ENCODE measurements at places on chromosomes 7 and 10.

DNA sequence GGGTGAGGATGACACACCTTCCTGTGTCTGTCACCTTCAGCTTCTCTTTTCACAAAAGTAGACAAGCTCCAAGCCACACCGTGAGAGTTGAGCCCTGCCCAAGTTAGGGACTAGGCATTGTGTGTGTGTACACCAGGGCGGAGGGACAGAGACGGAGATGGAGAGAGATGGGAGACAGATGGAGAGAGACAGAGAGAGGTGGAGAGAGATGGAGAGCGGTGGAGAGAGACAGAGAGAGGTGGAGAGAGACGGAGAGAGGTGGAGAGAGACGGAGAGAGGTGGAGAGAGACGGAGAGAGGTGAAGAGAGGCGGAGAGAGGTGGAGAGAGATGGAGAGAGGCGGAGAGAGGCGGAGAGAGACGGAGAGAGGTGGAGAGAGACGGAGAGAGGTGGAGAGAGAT lies 207.0 kb downstream of the DNAJB6 start:
- DNase-seq: no peak

DNA sequence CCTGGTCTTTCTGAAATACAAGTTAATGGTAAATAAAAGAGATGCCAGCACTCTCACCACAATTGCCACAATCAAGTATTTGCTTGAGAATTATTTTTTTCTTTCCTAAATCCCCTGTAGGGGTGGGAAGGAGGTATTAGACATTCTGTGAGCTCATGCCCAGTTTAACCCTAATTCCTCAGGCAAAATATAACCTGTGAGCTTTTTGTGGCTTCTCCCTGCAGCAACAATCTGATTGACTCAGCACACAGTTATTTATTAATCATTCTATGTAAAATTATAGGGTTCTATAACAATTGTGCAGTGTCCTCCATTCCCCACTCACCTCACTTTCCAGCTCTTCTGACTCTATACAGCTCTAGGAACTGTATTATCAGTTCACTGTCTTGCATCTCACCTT lies 66.3 kb downstream of the GLI3 start:
- DNase-seq: no peak

GRCh38 chr7:147413557-147413870 lies 1177.1 kb upstream of the C7orf33 start:
- DNase-seq: no peak

GRCh38 chr7:34622771-34623250 lies 35.2 kb upstream of the NPSR1 start:
- no peak for DNase-seq

DNA sequence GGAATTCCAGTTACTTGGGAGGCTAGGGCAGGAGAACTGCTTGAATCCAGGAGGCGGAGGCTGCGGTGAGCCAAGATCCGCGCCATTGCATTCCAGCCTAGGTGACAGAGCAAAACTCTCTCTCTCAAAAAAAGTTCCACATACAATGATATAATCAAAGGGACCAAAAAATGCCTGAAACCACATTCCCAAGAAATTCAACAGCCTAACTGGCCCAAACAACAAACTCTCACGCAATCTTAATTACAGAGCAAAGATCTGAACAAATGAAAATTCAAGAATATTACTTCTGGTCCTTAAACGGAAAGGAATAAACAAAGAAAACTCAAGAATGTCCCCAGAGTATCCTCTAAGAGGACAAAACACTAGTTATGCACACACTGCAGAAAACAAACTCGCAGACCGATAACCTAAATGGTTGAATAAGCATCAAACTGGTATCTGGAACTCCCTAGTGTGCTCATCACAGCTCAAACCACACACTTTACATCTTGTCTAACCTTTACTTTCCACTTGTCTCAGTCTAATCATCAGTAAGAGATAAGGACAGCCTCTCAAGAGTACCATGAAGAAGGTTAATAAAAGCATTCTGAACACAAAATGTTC lies 3.7 kb downstream of the OGA start:
- DNase-seq: no peak

DNA sequence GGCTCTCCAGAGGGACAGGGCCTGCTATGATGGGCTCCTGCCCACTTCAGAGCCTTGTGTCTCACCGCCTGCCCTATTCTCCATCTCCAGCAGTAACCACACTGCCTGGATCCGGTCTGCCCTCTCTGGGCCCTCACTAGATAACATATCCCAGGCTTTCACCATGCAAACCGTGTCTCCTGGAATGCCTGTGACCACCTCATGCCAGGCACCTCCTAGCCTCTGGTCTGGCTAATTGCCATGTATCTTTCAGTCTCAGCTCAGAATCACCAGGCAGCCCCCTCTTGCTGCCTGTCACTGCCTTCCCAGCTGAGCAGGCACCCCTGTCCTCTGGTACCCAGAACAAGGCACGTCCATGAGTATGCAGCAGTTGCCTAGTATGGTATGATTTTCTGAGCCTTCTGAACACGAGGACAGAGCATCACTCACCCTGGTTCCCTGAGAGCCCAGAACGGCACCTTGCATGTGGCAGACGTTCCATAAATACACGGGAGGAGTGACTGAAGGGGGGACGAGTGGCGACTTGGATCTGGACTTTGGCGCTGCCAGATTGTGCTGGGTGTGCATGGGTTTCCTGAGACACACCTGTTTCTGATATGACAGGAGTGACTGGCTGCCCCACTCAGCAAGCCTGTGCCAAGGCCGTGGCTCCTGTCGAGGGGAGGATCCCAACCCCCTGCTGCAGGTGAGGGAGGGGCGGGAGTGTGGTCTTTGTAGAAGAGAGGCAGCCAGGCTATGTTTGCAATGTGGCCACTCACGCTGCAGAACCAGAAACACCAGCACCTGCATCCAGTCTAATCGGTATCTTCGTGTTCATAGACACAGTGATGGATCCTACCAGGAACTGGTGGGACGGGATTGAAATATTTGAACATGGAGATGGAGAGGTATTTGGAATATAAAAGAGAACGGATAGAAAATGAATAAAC lies 95.2 kb downstream of the VOPP1 start:
- DNase-seq: no peak

DNA sequence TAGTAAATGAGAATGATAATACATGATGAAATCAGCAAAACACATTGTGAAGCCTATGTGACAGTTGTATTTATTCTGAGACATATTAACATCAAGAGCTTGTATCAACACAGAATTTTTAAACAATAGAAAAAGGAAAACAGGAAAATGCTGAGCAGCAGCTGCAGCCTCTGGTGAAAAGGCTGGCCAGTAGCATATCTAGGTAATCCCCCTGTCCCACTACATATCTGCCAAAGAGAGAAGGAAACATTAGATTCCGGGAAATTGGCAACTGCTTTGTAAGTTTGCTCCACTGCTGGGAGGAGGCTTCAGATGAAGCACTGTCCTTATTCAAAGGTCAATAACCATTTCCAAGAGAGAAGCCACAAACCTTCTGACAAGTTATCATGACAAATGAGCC lies 89.4 kb downstream of the RALA start:
- no peak for DNase-seq

GRCh38 chr7:25260862-25261494 lies 32.7 kb upstream of the NPVF start:
- DNase-seq: no peak

GRCh38 chr7:142866361-142867096 lies 11.7 kb downstream of the EPHB6 start:
- DNase-seq: no peak

DNA sequence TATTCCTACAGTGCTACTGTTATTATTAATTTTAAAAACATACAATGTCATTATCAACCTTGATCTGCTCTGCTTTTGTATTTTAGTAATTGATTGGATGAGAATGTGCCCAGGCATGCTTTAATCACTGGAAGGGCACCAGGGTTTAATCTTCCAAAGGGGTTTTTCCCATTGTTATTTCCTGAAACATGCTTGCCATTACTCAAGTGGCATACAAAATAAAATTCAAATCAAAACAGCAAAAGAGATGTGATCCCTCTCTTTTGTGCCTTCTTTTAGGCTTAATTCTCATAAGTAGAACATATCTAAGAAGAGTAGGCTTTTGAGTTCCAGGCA lies 963.3 kb downstream of the LRMDA start:
- no peak for DNase-seq

DNA sequence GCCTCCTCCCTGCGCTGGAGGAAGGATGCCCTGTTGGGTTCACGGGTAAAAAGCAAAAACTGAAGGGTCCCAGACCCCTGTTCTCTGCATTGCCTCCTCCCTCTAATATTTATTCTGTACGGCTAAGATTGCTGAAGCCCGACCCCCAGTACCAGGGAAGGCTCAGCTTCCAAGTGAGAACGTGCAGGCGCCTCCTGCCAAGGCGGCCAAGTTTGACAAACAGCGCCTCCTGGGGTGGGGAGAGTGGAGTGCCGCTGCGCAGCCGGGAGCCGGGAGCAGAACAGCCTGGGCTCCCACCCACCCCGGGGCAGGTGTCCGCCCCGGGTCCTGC lies 4.7 kb upstream of the EBF3 start:
- DNase-seq: no peak

DNA sequence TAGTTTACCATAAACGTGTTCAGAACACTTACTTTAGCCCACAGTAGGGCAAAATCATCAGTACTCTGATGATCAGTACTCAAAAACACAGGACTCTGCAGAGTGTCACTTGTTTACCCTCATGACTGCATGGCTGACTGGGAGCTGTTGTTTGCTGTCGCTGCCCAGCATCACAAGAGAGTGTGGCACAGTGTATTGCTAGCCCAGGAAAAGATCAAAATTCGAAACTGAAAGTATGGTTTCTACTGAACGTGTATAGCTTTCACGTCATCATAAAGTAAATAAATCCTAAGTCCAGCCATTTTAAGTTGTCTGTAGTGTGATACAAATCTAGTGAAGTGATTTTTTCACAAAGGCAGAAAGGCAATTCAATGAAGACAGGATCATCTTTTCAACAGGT lies 184.6 kb downstream of the RAMP3 start:
- DNase-seq: no peak

GRCh38 chr10:34627331-34627730 lies 187.8 kb downstream of the PARD3 start:
- DNase-seq: no peak

Data from T-helper 2 cell (primary cell).